ENCODE measurements at places on chromosomes 6 and 20. TPM values are rescaled to one million over a fixed set of nuclear protein-coding genes. Genes with fewer than 3 reads are reported as not detected.

DNA sequence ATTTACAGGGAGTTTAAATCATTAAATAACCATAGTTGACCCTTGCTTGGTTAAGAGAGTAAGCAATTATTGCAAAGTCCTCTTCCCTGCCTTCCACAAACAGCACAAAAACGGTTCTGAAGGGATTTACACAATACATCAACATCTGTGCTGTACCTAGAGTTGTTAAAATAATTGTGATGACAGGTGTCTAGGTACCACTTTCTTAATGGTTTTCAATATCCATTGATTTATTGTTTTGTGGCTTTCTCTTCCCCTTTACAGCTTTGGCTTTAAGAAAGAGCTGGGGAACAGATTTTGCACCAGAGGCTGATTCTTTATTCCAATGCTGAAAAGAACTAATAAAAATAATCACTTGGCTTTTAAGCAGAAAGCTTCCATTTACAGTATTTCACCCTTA, 598 bp upstream of the SOX4 start:
- H3K36me3 ChIP-seq = no peaks in the 10 kb centered on the region
- H3K4me1 ChIP-seq = peaks cover 43% of the 10 kb centered on the region
- peak overlapping the region; percentile 34 for H3K4me3 ChIP-seq
- H3K27me3 ChIP-seq = no peaks in the 10 kb centered on the region
- DNase-seq = no peak
- H3K27ac ChIP-seq = no peak overlapping the region

GRCh38 chr6:56595490-56596122, 47.1 kb downstream of the DST start:
- no peaks in the 10 kb centered on the region for H3K4me1 ChIP-seq
- peak; percentile 43 for DNase-seq
- no peak overlapping the region for H3K27ac ChIP-seq
- H3K4me3 ChIP-seq = no peak overlapping the region

The CALHM5 gene
- not detected for total RNA-seq

DNA sequence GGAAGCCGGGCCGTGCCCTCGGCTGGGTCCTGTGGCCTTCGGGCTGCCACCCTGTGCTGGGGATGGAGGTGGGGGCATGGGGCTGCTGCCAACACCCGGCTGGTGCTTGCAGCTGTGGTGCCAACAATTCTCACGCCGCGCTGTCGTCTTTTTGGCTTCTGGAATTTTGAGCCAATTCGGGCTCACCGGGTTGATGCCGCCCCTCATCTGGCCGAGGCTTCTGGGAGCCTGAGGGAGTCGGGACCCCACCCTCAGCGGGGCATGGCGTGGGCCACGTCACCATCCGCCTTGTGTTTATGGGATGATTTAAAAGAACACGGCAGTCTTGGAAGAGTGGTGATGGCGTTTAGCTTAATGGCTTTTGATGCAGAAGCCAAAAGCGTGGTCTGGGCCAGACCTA, 8.7 kb upstream of the NPBWR2 start:
- H3K27me3 ChIP-seq = peaks cover 48% of the 10 kb centered on the region
- H3K4me1 ChIP-seq = peaks cover 22% of the 10 kb centered on the region
- no peak overlapping the region for H3K27ac ChIP-seq
- no peaks in the 10 kb centered on the region for H3K36me3 ChIP-seq
- DNase-seq = no peak

The IMPG1 gene
- not detected for total RNA-seq

The HUS1B gene
- not detected for total RNA-seq

DNA sequence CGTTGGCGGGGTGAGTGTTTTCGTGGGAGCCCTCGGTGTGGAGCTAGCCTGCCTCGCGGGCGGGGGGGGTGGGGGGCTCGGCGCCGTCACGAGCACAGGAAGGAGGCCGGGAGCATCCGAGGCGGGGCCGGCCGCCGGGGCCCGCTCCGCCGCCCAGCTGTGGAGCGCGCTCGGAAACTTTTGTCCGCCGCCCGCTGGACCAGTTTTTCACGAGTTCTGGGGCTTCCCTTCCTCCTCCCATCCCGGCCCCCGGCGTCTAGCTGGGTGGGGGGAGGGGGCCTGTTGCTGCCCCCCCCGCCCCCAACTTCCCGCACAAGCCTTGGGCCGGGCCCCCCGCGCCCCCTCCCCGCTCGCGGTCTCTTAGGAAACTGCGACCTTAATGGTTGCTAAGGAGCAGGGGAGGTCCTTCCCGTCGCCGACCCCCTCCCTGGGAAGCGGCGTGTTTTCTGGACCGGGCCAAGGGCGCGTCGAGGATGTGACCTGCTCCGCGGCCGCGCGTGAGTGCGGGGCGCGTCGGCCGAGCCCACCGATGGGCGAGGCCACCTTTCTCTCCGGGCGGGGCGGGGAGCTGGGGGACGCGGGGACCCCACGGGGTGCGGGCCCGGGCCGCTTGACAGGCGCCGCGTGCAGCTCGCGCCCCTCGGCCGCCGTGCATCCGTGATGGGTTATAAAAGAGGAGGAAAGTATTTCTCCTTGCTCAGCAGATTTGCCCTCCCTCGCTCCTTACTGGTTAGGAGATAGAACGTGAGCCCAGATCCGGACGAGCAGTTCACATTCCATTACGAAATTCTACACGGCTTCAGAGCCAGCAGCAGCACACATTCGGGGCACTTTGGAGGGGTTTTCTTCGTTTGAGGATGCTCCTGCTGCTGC, 1.4 kb downstream of the RREB1 start:
- H3K27me3 ChIP-seq = no peaks in the 10 kb centered on the region
- peak overlapping the region; percentile 89 for H3K27ac ChIP-seq
- H3K36me3 ChIP-seq = no peaks in the 10 kb centered on the region
- peak overlapping the region; percentile 98 for H3K4me3 ChIP-seq

- no peaks in the 10 kb centered on the region for H3K36me3 ChIP-seq
- peaks cover 15% of the 10 kb centered on the region for H3K4me1 ChIP-seq
- no peak overlapping the region for H3K27ac ChIP-seq
- no peak for DNase-seq
- H3K27me3 ChIP-seq = peaks cover 89% of the 10 kb centered on the region
These were observed 4.5 kb downstream of the DLL1 start for GRCh38 chr6:170286246-170286933.

The COL21A1 gene
- not detected for total RNA-seq

The HMGCLL1 gene
- total RNA-seq = not detected

GRCh38 chr6:47428746-47429664, 48.6 kb upstream of the CD2AP start:
- H3K36me3 ChIP-seq = no peaks in the 10 kb centered on the region
- no peaks in the 10 kb centered on the region for H3K4me1 ChIP-seq
- H3K4me3 ChIP-seq = no peak overlapping the region

The KHDC1L gene
- total RNA-seq = not detected

- no peak overlapping the region for H3K27ac ChIP-seq
- H3K27me3 ChIP-seq = no peaks in the 10 kb centered on the region
- no peak overlapping the region for H3K4me3 ChIP-seq
- H3K4me1 ChIP-seq = no peaks in the 10 kb centered on the region
These were observed 36.1 kb upstream of the PLCB4 start for GRCh38 chr20:9032758-9033157.

DNA sequence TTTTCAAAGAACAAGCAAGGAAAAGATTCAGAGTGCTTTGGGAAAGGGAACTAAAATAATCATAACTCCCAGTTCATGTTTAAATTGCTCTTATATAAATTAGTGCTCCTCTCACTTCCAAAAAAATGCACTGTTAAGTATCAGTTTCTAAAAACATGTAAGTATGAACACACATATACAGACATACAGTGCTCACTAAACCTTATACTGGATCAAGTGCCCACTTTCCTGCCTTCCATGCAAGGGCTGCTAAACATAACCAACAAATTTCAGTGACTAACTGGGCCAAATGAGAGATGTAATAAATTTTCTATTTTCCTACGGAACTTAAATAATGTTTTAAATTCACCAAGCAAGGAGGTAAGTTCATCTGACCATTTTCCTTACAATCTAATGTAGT, 6.4 kb downstream of the TFAP2A start:
- no peaks in the 10 kb centered on the region for H3K36me3 ChIP-seq
- H3K27me3 ChIP-seq = peaks cover 7% of the 10 kb centered on the region
- H3K4me1 ChIP-seq = no peaks in the 10 kb centered on the region
- no peak for DNase-seq

GRCh38 chr6:55895972-55896730, 20.8 kb upstream of the BMP5 start:
- H3K27ac ChIP-seq = no peak overlapping the region
- H3K4me1 ChIP-seq = no peaks in the 10 kb centered on the region
- DNase-seq = no peak
- H3K36me3 ChIP-seq = no peaks in the 10 kb centered on the region

- H3K4me1 ChIP-seq = no peaks in the 10 kb centered on the region
- H3K36me3 ChIP-seq = no peaks in the 10 kb centered on the region
- H3K27me3 ChIP-seq = no peaks in the 10 kb centered on the region
These were observed 48.6 kb downstream of the RALGAPA2 start for GRCh38 chr20:20663841-20664240.

The SEL1L2 gene
- not detected for total RNA-seq

DNA sequence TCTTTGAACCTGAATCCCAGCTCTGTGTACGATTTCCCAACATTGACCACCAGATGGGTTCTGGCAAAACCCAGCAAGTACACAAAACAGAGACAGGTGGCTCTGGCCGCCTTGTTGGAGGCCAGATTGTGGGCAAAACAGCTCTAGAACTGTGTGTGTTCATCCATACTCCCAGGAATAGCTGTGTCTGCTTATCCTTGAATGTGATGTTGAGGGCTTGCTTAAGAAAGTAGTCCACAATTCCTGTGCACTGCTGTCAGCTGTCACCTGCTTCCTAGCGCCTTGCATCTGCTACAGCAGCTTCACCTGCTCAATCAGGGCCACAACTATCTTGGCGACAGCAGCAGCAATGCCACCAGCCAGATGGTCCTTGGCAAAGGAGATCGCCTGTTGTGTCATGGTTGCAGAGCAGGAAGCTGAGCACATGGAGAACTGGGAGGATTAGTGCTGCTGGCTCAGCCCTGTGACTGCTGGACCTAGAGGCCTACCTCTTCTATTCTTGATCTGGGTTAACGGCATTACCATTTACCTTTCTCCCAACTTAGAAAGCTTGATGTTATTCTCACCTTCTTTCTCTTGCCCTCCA, 3.7 kb upstream of the SMAP1 start:
- H3K4me3 ChIP-seq = no peak overlapping the region
- no peak overlapping the region for H3K27ac ChIP-seq
- H3K27me3 ChIP-seq = peaks cover 8% of the 10 kb centered on the region
- H3K4me1 ChIP-seq = peaks cover 11% of the 10 kb centered on the region
- DNase-seq = peak; percentile 7

DNA sequence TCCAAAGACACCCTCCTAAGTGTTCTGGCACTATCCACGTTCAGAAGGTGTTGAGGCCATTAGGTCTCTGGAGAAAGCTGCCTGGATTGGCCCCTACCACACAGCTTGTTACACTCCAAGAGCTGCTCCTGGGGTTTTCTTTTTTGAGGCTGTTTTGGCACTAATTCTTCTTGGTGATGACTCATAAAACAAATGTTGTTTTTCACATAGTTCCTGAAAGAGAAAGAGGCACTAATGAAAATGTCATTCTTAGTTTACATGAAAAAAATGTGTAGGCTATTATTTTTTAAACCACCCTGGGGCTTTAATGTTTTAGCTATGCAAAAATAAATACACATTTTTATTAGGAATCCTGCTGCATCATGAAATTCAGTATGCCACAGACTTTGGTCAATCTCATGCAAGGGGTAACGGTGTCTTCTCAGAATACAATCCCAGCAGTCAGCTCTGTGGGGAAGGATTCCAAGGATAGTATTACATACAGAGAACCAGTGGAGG, 38.1 kb downstream of the TBPL1 start:
- H3K4me3 ChIP-seq = no peak overlapping the region
- H3K27me3 ChIP-seq = no peaks in the 10 kb centered on the region
- H3K4me1 ChIP-seq = peaks cover 6% of the 10 kb centered on the region
- H3K27ac ChIP-seq = no peak overlapping the region
- no peaks in the 10 kb centered on the region for H3K36me3 ChIP-seq
- peak; percentile 21 for DNase-seq

DNA sequence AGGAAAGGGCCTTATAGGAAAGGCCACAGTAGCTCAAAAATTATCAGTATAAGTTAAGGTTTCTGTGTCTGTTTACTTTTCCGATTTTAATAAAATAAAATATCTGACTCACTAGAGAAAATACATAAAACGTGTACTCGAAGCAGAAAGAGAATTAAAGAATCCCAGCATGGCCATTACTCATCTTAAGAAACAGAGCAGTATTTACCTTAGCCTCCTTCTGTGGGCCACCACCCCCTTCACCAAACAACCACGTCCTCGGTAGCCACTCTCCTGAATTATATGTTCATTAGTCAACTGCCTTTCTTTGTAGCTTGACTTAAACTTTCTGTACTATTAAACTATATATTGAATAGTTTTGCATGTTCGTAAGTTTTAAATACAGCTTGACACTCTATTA, 72.2 kb upstream of the SPTLC3 start:
- DNase-seq = no peak
- H3K4me1 ChIP-seq = peaks cover 18% of the 10 kb centered on the region
- no peaks in the 10 kb centered on the region for H3K36me3 ChIP-seq
- no peak overlapping the region for H3K27ac ChIP-seq
- no peak overlapping the region for H3K4me3 ChIP-seq

The GRM1 gene
- total RNA-seq = not detected
